Activated effector memory CD4-positive, alpha-beta T cell treated with anti-CD3 and anti-CD28 coated beads, Interleukin-2, amount 50 U/mL, for 16 hours (primary cell): ENCODE measurements at places on chromosomes 6 and 20.

DNA sequence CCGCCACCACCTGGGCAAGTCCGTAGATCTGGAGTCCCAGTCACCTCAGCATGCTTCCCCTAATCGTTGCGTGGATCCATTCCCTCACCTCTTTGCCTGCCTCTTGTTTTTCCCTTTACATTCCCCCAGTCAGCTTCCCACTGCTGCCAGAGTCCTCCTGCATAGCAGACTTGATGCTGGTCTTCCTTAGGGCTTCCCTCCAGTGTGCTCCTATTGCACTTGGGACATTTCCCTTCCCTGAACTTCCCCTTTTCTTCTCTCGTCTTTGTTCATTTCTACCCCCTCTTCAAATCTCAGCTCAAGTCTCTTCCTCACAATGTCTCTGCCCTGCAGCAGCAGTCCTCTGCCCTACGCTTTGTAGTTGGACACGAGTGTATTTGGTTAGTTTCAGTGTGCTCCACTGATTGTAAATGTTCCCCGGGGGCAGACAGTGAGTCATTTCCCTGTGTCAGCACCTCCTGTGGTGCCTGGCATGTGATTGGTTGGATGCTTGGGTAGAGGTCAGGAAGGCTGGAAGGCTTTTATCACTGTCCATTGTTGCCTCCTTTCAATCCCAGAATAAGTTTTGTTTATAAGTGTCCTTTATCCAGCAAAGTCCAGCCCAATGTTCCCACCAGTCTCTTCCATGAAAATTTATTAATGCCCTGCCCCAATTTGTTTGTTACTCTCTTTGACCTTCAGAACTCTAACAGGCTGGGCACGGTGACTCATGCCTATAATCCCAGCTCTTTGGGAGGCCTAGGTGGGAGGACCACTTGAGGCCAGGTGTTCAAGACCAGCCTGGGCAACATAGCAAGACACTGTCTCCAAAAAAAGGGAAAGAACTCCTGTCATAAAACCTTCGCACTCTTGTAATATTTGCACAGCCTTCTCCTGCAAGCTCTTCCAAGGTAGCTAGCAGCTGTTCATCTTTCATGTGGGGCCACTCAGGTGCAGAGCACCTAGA, 38.3 kb downstream of the FAM120B start:
- DNase-seq: no peak

DNA sequence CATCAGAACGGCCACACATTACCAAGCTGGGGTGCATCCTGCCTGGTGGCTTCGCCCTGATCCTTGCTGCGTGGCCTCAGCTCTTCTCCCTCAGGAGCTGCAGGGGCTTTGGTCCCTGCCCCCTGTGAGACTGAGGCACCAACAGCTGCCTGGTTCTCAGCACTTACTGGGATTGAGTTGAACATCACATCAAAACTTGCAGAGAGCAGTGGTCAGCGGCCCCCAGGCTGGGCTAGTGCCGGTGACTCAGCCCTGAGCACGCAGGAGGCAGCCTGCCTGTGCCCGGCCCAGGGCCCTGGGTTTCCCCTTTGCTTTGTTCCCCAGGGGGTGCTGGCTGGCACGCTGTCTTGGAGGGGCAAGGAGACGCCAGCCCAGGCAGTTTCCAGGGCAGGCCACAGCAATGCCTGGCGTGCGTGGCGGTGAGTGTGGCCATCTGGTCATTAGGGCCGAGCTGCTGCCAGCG, 63.3 kb downstream of the DLL1 start:
- DNase-seq: no peak

GRCh38 chr6:169421586-169422264, 168.1 kb upstream of the THBS2 start:
- no peak for DNase-seq

GRCh38 chr20:6134592-6134991, 11.8 kb upstream of the FERMT1 start:
- no peak for DNase-seq

DNA sequence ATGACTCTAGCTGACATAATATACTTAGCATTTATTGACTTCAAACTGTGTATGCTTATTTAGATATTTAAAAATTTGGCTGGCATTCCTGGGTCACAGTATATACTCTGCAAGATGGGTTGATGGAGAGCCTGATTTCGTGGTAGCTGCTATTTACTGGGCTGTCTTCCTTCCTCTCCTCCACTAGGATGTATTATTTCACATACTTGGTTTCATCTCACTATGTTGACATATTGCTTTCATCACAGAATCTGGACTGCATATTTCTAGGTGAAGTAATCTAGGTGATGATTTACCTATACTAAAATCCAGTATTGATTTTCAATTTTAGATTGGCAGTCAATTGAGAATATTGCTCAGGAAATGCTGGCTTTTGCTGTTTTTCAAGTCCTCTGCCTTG, 15.7 kb downstream of the AFDN start:
- no peak for DNase-seq

GRCh38 chr20:24314053-24314452, 155.4 kb upstream of the SYNDIG1 start:
- DNase-seq: no peak

- no peak for DNase-seq
These were observed 48.3 kb downstream of the FAM217A start for GRCh38 chr6:4030669-4031068.

DNA sequence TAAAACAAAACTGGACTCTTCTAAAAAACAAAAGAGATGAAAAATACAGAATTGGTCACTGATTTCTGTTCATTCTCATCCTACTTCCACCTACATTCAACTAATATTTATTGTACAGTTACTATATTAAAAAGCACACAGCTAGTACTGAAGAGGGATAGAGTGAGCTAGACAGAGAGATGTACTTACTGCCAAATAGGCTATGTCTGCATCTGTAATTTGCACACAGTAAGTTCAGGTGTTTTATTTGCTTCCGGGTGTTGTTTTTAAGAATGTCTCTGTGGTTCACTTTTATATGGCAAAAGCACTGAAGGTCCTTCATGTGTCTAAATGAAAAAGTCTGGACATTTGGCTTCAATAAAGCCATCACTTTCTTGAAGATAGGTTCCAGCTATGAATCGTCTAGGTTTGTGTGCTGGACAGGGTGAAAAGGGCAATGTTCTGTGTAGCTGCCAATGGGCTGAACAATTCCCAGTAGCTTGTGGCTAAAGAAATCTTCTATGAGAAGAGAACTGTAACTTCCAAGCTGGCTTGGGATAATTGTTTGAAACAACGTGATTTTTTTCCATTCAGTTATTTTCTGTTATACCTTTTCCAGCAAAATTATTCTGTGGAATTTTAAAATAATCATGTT, 47.3 kb downstream of the EPB41L2 start:
- DNase-seq: no peak

- no peak for DNase-seq
These were observed 170.8 kb upstream of the GMDS start for GRCh38 chr6:2416128-2416712.

GRCh38 chr6:147675281-147675680, 166.8 kb downstream of the SAMD5 start:
- DNase-seq: no peak

DNA sequence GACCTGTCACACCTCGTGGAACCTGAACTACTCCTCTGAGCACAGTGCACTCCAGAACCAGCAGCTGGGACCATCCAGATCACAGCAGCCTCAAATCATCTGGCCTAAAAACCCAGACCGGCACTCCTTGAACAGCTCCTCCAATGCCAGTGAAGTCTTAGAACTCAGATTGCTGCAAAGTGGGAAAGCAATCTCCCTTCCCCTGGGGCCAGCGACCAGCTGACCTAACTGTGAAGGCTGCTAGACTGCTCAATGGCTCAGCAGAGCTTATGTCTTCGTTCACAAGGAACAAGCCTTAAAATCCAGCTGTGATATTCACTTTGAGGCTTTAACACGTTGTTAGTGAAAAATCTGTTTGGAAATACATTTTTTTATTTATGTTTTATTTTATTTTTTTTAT, 243.2 kb downstream of the ANKRD60 start:
- DNase-seq: no peak

DNA sequence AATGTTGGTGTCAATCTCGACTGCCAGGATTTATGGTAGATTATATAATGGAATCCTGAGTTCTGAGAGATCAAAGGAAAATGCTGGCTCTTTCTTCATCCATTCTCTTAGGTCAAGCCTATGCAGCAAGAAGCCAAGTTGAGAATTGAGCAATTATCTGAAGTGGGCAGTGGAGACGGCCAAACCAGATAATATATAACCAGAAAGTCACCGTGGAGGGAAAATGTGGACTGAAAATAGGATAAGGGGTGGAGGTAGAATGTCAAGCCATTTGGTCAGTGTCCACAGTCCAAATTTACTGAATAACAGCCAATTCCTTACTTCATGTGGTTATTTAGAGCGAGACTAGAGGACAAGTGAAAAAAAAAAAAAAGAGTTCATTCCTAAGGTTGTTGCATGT, 107.8 kb upstream of the ESR1 start:
- no peak for DNase-seq

- DNase-seq: no peak
These were observed 13.2 kb downstream of the CCN2 start for GRCh38 chr6:131937703-131938631.

GRCh38 chr20:40843251-40843650, 154.2 kb upstream of the MAFB start:
- DNase-seq: no peak

GRCh38 chr6:114055763-114056162, 84.8 kb upstream of the HDAC2 start:
- DNase-seq: no peak

DNA sequence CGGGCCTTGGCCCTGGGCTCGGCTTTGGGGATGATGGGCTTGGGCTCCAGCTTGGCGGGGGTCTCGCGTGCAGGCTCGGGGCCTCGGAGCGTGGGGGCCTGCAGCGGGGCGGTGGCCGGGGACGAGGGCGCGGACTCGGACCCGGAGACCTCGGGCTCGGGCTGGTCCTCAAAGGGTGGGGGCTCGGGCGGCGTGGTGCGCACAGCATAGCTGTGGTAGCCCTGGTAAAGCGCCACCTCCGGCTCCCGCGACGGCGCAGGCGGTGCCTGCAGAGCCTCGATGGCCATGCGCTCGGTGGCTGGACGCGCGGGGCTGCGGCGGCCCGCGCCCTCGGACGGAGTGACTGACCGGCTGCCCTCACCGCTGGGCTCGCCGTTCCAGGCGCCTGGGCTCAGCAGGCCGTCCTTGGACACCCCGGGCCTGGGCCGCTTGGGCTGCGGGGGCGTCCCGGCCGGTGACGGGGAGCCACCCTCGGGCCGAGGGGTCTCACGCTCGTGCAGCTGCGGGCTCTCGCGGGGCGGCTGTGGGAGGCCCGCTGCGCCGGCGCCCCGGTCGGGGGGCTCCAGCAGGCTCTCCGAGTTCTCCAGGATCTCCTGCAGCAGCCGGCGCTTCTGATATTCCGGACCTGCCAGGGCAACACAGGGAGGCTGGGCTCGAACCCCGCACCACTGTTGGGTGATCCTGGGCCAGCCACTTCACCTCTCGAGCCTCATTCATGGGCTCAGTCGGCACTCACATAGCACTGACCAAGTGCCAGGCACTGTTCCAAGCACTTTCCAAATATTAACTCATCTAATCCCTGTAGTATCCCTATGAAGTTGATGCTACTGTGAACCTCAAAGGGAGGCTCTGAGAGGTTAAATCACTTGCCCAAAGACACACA, 71.0 kb downstream of the JPH2 start:
- no peak for DNase-seq

- DNase-seq: no peak
These were observed 207.5 kb downstream of the HIVEP2 start for GRCh38 chr6:142737368-142738034.

GRCh38 chr6:98605705-98606104, 228.7 kb upstream of the POU3F2 start:
- DNase-seq: no peak

GRCh38 chr6:82597201-82597600, 233.6 kb downstream of the TPBG start:
- DNase-seq: no peak

DNA sequence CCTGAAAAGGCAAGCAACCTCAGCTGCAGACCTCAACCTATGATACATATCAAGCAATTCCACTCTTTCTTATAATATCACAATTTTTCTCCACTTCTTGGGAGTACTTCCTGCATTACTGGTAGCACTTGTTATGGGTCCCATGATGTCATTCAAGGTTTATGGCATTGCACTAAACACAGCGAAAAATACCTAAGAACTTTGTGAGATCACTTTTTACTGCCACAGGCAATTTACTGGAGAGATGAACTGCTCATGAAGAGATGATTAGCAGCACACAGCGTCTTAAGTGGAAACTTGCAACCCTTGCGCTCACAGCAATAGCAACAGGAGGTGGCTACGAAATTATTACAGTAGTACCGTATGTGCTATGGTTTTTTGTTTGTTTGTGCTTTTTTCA, 19.3 kb upstream of the RIMS4 start:
- DNase-seq: no peak

- DNase-seq: no peak
These were observed 219.8 kb upstream of the ARID1B start for GRCh38 chr6:156557251-156557910.

DNA sequence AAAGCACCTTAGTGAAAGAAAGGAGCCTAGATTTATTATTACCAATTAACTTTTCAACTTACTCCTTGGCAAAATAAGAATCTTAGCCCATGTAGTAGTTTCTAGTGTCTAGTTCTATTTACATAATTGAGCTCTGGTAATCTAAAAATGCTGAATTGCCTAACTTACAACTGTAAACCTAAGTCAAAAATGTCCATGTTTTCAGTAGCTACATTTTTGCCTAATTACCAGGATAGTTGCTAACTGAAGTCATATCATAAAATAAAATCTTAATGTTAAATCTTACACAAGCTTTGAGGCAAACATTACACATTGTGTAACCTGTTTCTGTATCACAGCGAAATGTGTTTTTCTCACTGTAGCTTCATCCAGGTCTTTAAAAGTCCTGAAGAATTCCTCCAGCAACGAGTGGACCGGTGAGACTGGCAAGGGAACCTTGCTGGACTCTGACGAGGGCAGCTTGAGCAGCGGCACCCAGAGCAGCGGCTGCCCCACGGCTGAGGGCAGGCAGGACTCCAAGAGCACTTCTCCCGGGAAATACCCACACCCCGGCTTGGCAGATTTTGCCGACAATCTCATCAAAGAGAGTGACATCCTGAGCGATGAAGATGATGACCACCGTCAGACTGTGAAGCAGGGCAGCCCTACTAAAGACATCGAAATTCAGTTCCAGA, 7.6 kb upstream of the CLDN20 start:
- no peak for DNase-seq

DNA sequence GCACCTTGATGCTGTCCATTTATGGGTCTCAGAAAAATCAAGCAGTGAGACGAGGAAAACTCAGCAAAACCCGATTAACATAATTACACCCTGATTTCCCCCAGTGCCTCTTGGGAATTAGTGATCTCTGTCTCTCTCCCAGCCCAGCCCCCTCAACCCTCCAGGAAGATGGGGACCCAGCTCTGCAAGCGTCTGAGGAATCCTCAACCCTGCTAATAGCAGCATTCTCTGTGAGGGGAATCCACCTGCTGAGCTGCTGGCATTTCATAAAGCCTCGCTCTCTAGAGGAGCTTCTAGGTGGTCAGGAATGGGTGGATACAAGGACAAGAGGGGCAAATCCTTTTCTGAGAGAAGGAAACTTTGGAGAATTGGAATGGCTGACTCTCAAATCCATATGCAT, 13.9 kb downstream of the NR2E1 start:
- no peak for DNase-seq
